ENCODE measurements at places on chromosomes 4 and X.
A peak's percentile ranks its signal among the peaks of the same experiment; 100 is the strongest.

GRCh38 chr4:62523256-62523655, 1323.1 kb downstream of the ADGRL3 start:
- no peak for DNase-seq

GRCh38 chrX:19865567-19866363, 21.6 kb downstream of the SH3KBP1 start:
- DNase-seq: no peak

DNA sequence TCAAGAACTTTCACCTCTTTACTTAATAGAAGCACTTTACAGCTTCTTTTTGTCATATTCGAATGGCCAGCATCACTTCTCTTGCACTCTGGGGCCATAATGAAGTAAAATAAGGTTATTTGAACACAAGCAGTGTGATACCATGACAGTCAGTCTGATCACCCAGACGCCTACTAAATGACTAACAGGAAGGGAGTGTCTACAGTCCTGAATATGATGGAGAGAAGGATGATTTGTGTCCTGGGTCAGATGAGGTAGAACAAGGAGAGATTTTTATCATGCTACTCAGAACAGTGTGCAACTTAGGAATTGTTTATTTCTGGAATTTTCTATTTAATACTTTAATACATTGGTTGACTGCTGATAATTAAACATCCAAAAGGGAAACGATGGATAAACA, 284.2 kb upstream of the F9 start:
- no peak for DNase-seq

GRCh38 chr4:138670681-138671080, 344.9 kb upstream of the NOCT start:
- DNase-seq: no peak

GRCh38 chr4:1255151-1255550, 6.2 kb upstream of the CTBP1 start:
- no peak for DNase-seq

GRCh38 chr4:25221377-25221776, 12.5 kb upstream of the PI4K2B start:
- no peak for DNase-seq

GRCh38 chrX:71622576-71623450, 4.5 kb upstream of the CXCR3 start:
- no peak for DNase-seq

DNA sequence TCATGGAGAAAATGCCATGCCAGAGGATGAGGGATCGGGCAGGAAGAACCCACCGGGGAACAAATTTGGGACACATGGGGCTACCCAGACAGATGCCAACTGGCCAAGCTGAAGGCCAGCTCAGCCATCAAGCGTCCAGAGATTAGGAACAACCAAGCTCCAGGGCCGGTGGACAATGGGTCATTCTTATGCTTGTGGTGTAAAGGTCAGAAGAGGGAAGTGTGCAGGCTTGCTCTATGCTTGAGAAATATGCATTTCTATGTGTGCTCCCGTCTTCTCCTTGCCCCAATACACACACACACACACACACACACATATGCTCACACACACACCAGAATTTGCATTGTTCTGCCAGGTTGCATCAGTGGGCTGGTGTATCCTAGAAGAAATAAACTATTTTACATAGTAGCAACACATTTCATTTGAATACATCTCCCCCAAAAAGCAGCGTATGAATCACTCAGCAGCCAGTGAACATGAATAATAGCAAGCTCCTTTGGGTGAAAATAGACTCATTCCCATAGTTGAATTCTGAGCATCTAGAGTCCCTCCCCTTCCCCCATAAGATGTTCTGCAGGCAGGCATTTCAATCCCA, 201.9 kb upstream of the PPARGC1A start:
- DNase-seq: no peak

DNA sequence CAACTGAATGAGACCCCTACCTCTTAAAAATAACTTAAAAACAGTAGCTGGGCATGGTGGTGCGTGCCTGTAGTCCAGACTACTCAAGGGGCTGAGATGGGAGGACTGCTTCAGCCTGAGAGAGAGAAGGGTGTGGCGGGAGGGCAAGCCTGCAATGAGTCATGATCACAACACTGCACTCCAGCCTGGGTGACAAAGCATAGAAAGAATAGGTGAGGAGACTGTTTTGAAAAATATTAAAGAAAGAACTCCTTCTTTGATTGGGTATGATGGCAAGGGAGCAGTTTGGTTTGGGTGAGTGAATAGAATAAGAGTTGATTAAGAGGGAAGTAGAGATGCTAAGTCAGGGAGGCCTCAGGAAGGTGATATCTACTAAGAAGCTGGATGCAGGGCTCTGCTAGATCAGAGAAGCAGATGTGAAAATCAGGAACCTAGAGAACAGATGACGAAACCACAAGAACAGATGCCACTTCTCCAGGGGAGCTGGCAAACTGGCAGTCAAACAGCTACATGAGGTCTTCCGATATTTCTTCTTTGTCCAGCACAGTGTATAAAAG, 318.6 kb downstream of the OPHN1 start:
- no peak for DNase-seq

GRCh38 chr4:159649237-159649636, 546.4 kb downstream of the RAPGEF2 start:
- DNase-seq: no peak

- no peak for DNase-seq
These were observed 1037.2 kb downstream of the PCDH18 start for GRCh38 chr4:136495076-136495475.

DNA sequence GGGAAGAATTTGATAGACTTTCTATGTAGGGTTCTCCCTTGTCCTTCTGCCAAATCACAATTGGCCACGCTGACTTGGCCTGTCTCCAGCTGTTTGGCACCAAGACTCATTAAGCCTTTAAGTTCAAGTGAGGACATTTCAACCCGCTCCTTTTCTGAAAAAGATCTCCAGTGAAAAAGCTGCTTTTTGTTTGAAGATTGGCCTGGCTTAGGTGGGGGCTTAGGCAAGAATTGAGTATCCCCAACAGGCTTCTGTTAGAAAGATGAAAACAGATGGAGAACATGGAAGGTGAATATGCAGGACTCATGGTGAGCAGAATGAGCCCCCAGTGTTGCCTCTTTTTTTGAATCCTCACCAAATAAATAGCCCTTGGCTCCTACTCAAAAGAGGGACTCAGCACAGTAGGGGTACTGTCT, 28.5 kb upstream of the LIMCH1 start:
- no peak for DNase-seq

DNA sequence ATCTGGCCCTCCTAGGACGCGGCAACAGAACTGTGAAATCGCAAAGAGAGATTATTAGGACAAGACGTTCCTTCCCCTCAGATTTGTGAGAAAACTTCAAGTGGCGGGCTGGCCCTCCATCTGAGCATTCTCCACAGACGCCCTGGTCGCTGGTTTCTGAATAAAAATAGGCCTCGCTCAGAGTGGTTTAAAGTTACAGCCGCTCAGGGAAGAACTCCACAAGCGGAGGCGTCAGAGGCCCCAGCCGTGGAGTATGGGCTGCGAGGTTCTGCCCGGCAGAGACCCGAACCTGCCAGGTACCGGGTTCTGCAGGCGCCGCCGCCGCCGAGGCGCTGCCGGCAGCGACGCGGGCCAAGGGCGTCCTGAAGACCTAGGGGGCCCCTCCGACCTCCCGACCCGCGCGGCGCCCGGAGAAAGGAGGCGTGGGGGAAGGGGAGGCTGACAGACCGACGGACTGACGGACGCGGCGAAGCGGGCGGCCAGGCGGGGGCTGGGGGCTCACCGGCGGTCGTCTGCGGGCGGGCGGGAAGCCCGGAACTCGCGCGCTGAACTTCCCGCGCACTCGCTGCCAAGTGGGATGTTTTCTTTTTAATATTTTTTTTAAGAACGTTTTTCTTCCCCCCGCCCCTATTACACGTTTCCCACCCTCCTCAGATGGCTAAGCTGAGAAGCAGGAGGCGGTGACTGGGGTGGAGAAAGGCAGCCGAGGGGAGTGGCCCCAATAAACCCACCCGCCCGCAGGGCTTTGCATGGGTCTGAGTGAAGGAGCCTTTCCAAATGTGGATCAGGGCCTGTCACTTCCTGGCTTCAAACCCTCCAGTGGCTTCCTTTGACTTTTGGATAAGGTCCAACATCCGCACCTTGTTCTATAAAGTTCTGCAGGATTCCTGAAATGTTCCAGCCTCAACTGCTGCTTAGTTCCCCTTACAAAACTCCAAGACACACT, at the start of gene PABPC4L:
Gene PABPC4L, minus strand, starts transcription at position 574 of the 946 bp plus-strand sequence. CDS start 770 bp downstream, outside the sequence.
- DNase-seq: peak; percentile 30

DNA sequence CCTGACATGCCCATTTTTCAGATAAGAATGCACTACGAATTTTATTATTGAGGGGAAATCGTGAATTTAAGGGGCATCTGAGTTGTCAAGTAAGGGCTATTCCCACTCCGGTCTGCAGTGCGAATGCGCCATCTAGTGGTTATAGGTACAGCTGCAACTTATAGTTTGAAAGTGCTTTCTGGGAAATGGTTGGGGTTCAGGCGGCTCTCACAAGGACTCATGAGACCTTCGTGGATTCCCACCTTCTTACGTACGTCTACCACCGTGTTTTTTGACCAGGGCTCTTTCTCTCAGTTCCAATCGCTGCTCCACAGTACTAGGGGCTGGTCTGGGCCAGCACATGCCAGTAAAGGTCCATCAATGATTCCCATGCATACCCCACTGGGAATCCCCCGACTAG, 12.3 kb downstream of the MSL3 start:
- DNase-seq: no peak

GRCh38 chrX:49273181-49273727, 3.7 kb downstream of the PPP1R3F start:
- no peak for DNase-seq

DNA sequence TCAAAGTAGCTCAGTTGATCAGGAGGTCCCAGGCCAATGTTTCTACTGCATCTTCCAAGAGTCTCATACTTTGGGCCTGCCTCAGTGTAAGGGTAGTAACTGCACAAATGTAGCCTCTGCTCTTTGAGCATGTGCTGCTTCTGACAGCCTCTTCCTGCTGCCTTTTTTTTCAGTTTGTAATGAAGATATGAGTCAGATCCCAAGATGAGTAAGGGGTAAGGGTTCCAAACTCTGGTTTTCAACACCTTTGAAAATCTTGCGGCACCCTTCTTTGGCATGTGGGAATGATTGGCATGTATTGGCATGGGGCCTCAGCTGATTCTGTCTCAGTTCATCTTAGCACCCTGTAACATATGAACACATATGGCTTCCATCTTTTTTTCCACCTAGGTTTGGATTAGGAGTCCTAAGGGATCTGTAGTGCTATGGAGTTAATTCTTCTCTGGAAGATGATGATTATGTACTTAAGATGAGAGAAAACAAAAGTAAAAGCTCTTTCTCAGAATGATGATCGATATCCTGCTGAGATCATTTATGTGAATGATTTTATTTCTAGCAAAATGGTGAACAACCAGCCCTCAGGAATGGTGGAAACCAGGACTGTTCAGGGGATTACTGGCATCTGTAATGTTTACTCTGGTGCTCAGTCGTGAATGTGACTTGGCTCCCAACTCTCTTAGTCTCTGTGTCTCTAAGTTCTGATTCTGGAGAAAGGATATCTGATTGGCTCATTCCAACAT, 118.7 kb upstream of the PRPS2 start:
- DNase-seq: no peak

- DNase-seq: peak; percentile 42
These were observed 812 bp upstream of the KDM6A start for GRCh38 chrX:44871931-44872820.

Measured in progenitor cell of endocrine pancreas (in vitro differentiated cells).